Putamen (tissue), 1 donor: ENCODE measurements at places on chromosomes 4 and X.

- DNase-seq: no peak
Measured at GRCh38 chr4:74884266-74884665, 48.6 kb upstream of the PARM1 start.

GRCh38 chr4:22215084-22215483 lies 266.5 kb upstream of the KCNIP4 start:
- DNase-seq: no peak

DNA sequence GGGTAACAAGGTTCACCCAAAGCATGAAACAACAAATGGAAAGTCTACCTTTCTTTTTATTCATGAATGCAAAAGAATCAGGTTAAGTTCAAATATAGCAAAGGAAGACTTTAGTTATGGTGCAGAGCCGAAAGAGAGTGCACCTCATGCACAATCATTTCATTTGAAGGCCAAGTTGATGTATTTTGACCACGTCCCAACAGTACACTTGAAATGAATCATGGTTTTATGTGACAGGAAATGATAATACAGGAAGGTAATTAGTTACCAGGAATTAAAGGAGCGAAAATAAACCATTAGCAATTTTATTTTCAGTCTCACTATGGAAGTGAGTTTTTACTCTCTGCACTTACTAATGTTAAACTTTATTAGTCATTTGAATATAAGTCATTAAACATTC lies 281.2 kb upstream of the DIAPH2 start:
- no peak for DNase-seq

DNA sequence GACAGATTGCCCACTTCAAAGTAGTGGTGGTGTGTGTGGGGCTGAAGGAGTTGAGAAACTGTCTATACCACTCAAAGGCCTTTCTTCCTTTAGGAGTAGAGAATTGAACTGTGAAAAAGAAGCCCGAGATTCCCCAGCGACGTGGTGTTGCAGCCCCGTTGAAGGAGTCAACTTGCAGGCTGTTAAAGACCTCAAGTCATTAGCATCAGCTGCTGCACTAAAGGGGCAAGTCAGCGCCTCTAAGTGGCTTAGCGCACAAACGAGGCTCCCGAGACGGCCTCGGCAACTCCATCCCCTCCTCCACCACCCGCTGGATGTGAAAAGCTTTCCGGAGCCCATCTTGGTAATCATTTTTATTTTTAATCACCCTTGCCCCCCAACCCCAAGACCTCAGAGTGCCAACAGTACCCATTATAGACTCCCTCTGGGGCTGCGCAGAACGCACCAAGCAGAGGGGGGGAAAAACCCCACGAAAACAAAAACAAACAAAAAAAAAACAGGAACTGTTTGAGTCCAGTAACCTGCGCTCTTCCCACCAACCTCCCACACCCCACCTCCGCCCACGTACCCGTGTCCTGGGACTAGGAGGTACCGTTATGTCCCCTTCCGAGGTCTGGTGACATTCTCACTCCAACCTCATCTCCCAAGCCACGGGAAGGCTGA lies 913 bp upstream of the PRDM8 start:
- no peak for DNase-seq

DNA sequence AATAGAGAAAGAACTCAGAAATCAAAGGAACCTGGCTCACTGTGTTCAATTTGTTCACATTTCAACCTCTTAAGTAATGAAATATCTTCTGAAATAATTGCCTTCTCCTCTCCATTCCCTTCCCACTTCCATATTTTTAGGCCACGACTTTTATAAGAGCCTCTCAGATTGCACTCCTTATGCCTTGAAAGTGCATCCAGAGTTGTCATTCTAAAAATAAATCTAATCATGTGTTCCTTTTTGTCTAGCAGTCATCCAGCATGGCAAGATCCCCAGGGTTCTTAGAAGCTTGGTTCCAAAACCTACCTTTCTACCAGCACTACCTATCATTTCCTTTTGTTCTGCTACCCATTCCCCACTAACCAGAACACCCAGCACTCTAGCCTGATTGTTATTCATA lies 42.4 kb upstream of the RPA4 start:
- peak; percentile 2 for DNase-seq

DNA sequence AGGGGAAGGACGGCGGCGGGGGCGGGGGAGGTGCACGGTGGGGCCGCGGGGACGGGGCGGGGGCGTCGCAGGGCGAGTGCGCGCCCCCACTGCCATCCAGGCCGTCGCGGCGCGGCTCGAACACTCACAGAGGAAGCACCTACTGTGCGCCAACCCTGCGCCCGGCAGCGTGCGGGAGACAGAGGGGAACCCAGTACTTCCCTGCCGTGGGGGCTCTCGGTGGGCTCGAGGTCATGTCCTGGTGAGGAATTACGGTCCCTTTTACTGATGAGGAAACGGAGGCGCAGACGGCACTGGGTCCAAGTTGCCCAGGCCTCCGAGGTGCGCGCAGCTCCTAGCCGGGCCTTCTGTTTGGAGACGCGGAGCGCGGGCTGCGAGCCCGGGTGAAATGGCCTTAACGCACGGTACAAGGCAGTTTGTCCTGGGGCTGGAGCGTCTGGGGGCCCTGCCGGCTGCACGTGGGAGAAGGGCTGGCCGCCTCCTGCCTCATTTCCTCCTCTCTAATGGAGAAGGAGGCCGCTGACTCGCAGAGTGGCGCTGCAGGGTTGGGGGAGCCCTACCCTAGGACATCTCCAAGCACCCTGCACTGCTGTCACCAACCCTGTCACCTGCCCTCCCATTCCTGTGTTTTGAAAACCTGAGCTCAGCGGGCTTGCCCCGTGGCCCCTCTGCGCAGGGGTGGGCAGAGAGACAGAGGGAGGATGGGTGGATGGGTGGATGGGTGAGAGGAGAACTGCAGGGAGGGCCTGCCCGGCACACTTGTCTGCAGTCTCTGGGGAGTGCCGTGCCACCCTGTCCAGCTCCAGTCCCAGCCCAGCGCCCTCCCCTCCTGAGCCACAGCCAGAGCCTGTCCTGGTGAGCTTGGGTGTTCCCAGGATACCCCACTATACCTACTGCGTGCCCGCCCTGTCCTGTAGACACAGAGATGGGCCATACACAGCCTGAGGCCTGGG lies 106.0 kb downstream of the ADRA2C start:
- DNase-seq: no peak

DNA sequence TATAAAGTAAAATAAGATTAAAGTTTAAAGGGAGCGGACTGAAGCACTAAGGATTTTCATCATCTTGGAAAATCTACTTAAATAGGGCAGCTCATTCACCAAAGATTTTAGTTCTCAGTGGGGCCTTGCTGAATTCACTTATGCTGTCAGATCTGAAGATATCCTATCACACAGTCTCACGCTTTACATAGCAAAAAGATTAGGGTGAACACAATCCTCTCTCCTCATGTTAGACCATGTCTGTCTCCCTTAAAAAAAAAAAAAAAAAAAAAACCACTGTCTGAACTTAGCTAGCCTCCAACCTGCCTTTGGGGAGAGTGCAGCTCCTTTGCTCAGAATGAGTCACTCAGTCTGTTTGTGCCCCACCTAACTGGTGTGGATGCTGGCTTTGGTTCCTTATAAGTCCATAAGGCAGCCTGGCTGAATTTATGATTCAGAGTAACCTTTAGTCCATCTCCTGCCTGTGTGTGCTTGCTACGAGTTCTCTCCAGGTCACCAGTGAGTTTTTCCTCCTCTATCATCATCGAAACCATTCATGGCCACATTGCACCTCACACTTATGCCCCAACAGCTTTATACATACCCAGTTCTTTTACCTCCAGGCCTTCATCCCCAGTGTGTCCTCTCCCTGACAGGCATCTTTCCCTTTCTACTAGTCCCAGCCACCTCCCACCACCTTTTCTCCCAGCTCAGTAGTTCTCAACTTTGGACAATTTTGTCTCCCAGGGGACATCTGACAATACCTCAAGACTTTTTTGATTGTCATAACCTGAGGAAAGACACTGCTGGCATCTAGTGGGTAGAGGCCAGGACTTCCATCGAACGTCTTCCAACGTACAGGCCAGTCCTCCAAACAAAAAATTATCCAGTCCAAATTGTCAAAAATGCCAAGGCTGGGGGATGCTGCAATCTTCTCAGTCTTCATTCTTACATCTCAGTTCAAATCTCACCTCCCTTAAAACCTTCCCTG lies 220.7 kb upstream of the EMCN start:
- DNase-seq: no peak

DNA sequence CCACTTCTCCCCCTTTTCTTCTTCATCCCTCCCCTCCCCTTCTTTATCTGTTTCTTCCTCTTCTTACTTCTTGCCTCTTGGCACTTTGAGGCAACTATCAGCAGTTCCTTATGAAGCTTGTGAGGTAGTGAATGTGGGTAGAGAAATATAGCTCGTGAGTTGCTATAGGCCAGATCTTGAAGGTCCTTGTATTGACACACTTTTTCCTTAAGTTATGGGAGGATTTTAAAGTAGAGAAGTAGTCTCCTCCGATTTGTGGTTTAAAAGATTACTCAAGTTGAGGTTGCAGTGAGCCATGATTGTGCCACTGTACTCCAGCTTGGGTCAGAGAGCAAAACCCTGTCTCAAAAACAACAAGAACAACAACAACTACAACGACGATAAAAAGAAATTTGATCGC lies 3.4 kb upstream of the RRAGB start:
- DNase-seq: no peak

GRCh38 chr4:109912706-109913595 lies at the start of gene EGF:
EGF (plus strand) TSS chr4:109912883; CDS start chr4:109913336, 453 bp downstream.
- no peak for DNase-seq
